Eye (tissue), 1 donor: ENCODE measurements at places on chromosomes 5 and 9.
A peak's percentile ranks its signal among the peaks of the same experiment; 100 is the strongest.

DNA sequence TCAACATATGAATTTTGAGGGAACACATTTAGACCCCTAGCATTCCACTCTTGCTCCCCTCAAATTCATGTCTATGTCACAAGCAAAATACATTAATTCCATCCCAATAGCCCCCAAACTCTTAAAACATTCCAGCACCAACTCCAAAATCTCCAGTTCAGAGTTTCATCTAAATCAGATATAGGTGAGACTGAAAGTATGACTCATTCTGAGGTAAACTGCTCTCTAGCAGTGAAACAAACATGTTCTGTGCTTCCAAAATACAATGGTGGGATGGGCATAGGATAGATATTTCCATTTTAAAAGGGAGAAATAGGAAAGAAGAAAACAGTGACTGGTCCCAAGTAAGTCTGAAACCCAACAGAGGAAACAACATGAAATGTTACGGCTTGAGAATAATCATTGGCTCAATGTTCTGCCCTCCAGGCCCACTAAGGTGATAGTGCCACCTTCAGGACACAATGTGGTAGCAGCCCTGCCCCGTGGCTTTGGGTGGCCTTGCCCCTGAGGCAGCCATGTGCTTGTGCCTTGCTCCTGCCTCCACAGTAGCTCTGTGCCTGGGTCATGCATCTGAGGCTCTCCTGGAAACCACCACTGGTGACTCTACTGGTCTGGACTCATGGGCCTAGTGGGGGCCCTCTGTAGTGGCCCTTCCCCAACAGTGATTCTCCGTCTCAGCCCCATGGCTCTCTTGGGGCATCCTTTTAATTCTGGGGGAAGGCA is 36.4 kb upstream of the IPPK start:
- DNase-seq: no peak

- no peak for DNase-seq
Observed at GRCh38 chr5:35244171-35244570, 13.9 kb upstream of the PRLR start.

DNA sequence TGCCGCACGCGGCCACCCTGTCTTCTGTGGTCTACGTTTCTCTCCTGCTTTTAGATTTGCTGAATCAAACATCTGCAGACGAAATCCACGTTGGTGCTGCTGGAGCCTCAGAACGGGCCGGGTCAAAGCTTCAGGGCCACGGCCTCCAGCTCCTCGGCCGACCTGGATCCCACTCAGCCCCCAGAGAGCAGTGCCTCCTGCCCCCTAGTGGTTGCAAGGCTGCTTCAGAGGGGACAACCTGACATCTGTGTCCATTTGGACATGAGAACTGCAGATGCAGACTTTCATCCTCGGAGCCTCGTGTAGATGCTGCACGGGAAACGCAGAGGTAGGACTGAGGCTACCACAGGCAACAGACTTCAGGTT is 23.0 kb upstream of the SLC6A3 start:
- peak; percentile 72 for DNase-seq

GRCh38 chr9:128720841-128721486 is 3.0 kb downstream of the ZDHHC12 start:
- DNase-seq: no peak

- DNase-seq: no peak
Observed at GRCh38 chr5:113202287-113202686, 225.7 kb downstream of the DCP2 start.

DNA sequence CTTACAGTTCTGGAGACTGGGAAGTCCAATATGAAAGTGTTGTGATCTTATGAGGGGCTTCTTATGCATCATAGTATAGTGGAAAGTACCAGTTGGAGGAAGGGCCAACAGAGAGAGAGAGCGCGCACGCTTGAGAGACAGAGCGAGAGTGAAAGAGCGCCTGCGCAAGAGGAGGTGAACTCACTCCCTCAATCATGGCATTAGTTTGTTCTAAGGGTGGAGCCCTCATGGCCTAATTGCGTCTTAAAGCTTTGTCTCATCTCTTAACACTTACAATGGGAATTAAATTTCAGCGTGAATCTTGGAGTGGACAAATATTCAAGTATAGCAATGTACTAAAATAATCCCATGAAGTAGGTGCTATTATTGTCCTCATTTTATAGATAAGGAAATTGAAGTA is 303.2 kb downstream of the OSTF1 start:
- no peak for DNase-seq

DNA sequence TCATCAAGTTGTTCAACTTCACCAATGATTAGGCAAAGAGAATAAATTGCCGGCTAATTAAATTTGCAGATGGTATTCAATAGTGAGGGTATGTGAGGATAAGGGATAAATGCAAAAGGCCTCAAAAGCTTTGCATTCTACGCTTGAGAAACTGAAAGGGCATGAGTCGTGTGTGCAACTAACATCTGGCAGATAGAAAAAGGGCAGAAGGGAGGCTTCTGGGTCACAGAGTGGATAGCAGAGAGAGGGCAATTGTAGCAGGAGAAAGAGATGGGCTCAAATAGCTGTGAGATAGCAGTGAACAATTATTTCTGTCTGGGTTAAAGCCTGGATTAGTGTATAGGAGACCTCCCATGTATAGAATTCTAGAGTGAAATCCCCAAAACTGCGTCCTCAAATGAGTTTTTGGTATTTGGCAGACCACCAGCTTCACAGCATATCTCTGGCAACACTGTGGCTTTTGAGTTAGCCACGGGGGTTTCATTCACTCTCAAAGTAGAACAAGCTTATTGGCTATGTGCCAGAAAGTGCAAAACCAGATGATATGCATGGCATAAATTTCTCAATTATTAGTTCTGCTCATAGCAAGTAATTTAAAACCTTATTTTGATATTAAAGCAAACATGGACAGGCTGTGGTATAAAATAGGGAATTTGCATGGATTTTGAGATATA is 586.3 kb downstream of the BRINP1 start:
- peak; percentile 26 for DNase-seq

- DNase-seq: no peak
Observed at GRCh38 chr9:13113216-13113615, 166.3 kb downstream of the MPDZ start.

GRCh38 chr9:77705636-77706035 is 57.5 kb upstream of the GNA14 start:
- DNase-seq: no peak

- peak; percentile 91 for DNase-seq
Observed at GRCh38 chr9:92097997-92098482, 17.2 kb downstream of the SPTLC1 start.

DNA sequence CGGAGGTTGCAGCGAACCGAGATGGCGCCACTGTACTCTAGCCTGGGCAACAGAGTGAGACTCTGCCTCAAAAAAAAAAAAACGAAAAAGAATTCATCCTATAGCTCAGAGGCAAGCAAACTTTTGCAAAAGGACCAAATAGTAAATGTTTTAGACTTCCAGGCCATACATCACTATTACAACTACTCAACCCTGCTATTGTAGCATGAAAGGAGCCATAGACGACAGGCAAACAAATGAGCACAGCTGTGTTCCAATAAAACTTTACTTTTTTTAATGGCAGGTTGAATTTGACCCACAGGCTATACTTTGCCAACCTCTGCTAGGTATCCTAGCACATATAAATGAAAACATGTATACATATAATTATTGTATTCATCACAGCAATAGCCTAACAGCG is 58.9 kb upstream of the SLC30A5 start:
- DNase-seq: no peak

- DNase-seq: no peak
Observed at GRCh38 chr9:82565188-82565969, 497.6 kb downstream of the RASEF start.

DNA sequence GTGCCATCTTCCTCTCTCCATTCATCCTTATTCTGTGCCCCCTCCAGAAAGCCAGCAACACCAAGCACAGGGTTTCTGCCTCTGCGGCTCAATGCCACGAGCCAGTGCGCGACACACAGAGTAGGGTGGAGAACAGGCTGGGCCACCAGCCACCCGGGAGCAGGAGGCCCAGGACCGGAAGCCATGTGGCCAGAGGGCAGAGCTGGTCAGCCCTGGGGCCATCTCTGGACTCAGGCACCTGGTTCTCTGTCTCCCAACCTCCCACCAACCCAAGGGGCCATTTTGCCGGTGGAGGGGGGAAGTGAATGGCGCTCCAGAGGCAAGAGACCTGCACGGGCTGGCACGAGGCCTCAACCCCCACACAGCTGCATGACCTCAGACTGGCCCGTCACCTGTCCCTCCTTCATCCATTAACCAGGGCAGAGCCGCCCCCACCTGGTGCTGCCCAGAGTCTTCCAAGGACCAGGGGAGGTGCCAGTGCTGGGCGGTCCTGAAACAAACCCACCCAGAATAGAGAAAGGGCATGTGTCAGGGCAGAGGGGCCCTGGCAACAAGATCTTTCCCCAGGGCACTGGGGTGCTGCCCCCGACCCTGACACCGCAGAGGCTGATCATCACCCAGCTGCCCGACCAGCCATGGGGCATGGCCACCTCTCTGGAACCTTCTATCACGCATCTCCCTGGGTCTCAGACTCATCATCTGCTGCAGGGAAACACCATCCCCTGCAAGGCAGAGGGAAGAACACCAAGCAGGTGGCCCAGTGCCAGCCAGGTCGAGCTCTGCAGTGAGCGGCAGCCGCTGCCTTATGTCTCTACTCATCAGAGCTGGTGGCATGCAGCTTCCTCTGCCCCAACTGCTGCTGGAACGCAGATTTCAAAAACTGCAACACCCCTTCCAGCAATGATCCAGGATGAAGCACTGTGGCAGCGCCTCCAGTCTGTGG is 11.9 kb downstream of the VAV2 start:
- no peak for DNase-seq

GRCh38 chr5:11482011-11482410 is 422.2 kb downstream of the CTNND2 start:
- no peak for DNase-seq

DNA sequence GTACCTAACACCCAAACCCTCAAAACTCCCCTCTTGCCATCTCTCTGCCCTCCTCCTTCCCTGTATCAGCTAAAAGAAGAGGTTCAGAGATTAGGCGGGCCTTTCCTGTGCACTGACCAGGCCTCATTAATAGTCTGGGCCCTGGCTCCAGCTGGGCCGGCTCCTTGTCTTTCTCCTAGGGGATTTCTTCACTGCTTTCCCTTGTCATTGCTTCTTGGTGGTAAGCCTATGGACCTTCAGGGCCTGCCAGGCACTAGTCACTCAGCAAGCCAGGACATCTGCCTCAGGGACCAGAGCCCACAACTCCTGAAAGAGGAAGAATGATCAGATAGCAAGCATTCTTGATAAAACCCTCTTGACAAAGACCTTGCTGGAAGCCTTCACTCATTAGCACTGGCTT is 50.9 kb downstream of the MRRF start:
- DNase-seq: no peak

DNA sequence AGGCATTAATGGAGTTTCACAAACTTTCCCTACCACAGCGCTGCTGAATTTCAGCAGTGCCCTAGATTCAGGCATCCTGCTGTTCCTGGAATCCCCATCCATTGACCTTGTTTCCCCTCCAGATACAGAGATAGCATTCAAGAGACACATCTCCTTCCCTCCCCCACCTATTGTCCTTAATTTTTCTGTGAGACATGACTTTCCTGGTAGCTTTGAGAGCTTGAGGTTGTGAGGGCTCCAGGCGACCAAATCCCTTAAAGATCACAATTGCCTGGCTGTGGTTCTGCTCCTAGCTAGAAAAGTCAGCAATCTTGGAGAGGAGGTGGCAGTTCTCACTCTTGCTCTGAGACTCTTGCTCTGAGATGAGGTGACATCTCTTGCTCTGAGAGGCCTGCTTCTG is 48.0 kb downstream of the PRR16 start:
- DNase-seq: peak; percentile 76

DNA sequence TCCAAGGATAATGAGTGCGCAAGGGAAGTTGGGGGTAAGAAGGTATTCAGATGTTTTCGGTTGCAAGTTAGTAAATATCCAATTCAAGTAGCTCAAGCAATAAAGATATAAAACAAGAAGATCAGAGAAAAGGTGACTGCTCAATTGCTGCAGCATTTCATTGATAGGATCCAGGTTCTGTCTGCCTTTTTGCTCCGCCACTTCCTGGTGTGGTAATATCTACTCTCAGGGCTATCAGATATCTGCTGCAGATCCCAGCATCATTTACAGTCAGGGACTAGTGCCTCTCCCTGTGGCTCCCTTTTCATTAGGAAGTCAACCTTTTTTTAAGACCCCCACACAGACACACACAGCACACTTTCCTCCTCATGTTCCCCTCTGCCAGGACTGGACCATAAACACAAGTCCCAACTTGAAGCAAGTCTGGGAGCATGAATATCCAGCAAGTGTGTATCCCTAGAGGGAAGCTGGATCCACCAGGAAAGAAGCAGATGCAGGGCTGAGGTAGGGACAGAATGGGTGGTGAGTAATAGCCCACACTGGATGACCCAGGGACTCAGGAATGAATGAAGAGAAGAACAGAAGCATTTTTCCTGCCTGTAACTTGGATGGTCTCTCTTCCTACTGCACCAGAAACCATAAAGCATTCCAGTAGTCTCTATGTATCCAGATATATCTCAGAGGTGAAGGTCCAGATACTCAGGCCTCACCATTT is 53.7 kb downstream of the ZNF622 start:
- no peak for DNase-seq

DNA sequence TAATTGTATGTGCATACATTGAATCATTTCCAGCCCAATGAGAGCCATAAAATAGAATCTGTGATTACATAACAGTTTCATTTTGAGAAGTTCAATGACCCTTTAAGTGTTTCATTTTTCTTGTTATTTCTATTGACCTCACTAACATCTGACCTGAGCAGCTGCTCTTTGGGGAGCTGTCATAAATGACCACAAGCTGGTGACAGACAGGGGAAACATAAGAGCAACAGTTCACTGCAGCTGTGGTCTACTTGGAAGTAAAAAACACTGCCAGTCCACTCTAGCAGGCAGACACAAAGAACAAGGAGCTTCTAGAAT is 265.4 kb downstream of the DTWD2 start:
- peak; percentile 13 for DNase-seq
